ENCODE measurements at places on chromosomes 16 and 17. TPM values are rescaled to one million over a fixed set of nuclear protein-coding genes. Genes with fewer than 3 reads are reported as not detected.

GRCh38 chr16:52543654-52544053 is 3.3 kb downstream of the TOX3 start:
- DNase-seq, result no peak

DNA sequence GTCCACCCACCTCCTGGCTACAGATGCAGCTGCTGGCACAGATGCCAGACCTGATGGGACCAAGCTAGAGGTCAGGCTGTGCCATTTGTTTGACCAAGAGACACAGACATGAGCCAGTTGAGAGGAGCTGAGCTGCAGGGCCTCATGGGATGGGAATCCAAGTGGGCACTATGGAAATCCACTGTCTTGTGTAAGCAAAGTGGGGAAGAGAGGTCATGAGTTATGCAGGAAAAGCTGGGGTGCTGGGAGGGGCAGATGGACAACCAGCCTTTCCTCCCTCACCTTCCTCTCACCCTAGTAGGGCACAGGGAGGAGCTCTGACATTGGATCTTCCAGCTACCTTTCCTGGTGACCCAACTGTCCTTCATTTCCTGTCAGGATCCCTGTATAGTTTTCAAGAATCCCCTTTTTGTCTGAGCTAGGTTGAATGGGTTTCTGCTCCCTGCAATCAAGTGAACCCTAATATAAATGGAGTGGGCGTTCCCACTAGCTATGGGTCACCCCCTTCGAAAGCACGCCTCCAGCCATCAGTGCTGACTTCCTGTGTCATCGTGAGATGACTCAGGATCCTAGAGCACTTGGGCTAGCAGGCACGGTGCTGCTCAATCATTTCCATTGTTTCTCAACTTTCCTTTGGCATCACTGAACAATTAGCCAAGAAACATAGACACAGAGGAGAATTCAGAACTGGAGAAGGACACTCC is 13.6 kb downstream of the ATPAF2 start:
- peak; percentile 74 for DNase-seq

DNA sequence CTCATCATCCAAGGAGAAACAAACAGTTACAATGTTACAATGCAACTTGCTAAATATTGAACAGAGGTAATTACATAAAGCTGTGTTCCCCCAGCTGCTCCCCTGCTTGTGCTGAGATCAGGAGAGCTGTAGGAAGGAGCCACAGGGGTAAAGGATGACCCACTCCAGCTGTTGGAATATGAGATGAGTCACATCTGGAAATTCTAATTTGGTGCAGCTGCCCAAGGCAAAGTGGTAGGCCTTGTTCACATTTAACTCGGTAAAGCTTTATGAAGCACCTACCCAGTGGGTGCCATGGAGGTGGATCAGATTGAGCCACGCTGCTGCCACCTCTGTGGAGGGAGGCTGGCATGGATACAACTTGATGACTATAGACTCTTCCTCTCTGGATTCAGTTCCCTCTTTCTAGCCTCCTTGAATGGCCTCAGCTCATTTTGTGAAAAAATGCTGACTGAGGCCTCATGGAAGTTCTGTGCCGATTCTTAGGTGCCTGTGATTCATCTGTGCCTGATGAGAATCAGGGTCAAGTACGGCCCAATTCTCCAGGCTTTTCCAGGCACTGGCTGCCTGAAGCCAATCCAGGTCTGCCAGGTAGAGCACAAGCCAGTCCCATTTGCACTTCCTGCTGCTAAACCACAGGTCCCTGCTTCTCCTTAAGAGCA is 7.4 kb downstream of the ZNF689 start:
- DNase-seq, result no peak

- peak; percentile 73 for DNase-seq
Observed at GRCh38 chr16:48317614-48318315, 67.4 kb downstream of the SIAH1 start.

GRCh38 chr17:74008196-74008595 is 195.3 kb upstream of the RPL38 start:
- DNase-seq, result peak; percentile 72

DNA sequence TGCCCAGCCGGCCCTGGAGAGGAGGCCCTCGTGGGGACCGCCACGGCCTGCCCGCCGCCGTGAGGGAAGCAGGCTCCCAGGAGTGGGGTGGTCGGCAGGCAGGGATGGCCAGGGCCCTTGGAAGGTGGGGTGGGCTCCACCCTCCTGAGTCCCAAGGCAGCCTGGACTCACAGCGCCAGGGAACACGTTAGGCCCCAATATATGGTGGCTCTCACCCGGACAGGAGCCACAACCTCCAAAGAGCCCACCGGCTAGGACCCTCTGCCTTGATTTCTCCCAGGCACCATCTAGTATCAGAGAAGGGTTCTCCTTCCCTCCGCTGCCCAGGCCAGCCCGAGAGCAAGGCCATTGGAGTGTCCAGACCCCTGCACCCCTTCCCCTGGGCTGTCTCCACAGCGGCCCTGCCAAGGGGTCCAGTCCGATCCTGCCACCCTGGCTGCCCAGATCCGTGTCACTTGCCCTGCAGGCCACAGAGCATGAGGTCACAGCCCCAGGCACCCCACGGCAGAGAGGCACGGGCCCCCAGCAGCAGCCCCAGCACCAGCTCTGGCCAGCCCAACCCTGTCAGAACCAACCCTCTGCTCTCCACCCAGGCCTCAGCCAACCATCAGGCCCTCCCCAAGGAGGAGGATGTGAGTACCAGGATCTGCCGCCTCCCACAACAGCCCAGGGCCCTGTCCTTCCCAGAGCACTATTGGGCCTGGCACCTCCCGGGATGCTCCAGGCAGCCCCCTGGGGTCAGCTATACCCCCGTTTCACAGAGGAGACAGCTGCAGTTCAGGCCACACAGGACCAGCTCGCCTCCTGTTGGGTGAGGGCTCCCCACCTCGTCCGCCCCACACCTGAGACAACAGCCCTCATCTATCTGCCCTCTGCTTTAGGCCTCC is 1.1 kb upstream of the AXIN1 start:
- DNase-seq, result no peak

Gene CMTM2
- not detected for total RNA-seq

Gene PRSS33
- total RNA-seq, result 0.24 TPM

Gene CDH11
- total RNA-seq, result not detected

Gene NACA2
- not detected for total RNA-seq
